D721Med (cell line): ENCODE measurements at places on chromosomes 6 and 20.

DNA sequence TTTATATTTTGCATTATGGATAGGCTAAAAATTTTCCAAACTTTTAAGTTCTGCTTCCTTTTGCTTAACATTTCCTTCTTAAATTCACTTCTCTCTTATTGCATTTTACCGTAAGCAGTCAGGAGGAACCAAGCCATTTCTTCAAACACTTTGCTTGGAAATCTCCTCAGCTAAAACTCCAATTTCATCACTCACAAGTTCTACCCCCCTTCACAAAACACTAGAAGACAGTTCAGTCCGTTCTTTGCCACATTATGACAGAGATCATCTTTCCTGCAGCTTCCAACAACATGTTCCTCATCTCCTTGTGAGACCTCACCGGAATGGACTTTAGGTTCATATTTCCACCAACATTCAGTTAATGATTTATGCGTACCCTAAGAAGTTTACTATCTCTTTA lies 79.2 kb upstream of the LY86 start:
- DNase-seq = no peak

- no peak for DNase-seq
Observed at GRCh38 chr6:22007469-22007868, 289.4 kb downstream of the PRL start.

GRCh38 chr6:69138893-69139494 lies 503.9 kb downstream of the ADGRB3 start:
- no peak for DNase-seq

DNA sequence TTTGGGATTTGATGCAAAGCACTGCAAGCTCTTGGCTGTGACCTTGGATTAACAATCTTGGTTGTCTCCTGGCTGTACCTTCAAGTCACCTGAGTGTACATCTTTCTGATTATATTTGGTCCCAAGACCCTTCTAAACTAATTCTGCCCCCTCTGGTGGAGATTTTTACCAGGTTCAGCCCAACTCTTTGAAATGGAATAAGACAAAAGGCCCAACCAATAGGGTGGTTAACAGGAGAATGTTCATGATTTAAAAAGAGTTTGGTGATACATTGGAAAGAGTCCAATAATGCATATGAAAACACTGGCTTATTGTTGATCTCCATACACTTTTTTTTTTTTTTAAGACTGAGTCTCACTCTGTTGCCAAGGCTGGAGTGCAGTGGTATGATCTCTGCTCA lies 77.5 kb upstream of the CD83 start:
- no peak for DNase-seq

GRCh38 chr6:37845026-37845911 lies 25.7 kb downstream of the ZFAND3 start:
- DNase-seq = no peak

GRCh38 chr20:46901638-46902037 lies 7.0 kb downstream of the EYA2 start:
- DNase-seq = no peak

DNA sequence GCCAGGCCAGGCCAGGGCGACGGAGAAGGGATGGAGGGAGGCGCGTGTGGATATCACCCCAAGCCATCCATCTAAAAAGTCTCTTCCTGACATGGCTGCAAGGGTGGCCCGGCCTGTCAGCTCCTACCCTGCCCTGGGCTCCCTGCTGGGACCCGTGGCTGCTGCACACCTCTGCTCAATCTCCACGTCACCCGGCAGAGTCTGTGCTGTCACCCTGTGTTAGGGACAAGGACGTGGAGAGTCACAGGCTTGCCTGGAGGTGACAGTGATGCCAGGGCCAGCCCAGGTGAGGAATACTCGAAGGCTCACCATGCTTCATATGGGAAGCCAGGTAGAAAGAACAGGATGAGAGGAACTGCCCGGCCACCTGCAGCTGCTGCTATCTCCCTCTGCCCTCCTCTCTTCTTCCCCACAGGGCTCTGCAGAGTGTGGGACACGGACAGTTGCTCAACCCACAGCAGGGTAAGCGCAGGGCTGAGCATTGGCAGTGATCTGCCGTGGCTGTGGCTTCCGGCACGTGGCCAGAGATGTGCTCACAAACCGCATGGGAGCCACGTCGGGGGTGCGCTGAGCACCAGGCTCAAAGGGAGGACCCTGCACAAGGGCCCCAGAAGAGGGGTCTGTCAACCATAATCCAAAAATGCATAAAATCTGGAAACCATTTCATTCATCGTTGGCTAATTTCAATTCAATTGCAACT lies 214.3 kb downstream of the DLL1 start:
- no peak for DNase-seq

GRCh38 chr6:39225946-39226437 lies 3.3 kb downstream of the KCNK5 start:
- no peak for DNase-seq
